GM03348 (cell line): ENCODE measurements at places on chromosomes 1 and 21.

GRCh38 chr21:35136586-35137219, 87.6 kb upstream of the RUNX1 start:
- DNase-seq, result peak; percentile 68

DNA sequence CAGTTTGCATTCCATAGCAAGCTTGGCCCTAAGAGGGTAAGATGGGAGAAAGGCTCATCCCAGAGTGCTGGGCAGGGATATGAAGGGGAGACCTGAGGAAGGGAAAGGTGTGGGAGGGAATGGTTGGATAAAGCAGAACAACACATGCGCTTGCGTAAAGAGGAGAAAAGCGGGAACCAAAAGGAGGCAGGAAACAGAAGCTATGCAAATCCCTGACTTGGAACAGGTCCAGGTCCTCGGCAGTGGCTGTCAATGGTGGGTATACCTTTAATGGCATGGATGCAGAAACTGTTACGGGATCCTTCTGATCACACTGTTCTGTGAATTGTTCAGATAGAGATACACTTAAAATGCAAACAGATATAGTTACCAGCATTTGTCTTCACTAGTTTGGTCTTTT, 455.6 kb downstream of the SIPA1L2 start:
- DNase-seq, result no peak

GRCh38 chr1:27906759-27907158, 28.0 kb upstream of the SMPDL3B start:
- no peak for DNase-seq

- DNase-seq, result no peak
These were observed 91.6 kb upstream of the CLDN14 start for GRCh38 chr21:36571556-36571955.

DNA sequence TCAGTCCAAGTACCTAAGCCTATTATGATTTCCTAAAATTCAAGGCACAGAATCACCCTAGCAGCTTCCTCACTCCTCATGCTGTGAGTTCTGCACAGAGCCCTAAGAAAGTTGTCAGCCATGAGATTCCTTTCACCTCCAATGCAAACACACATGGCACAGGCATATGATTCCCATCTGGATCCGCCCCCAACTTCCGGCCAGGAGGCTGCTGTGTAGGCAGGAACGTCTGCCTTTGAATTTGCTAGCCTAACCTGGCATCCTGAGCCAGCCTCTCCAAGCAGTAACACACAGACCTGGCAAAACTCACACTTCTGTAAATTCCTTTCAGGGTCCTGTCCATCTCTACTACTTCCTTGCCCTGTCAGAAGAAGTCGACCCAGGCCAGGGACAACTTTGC, 521.1 kb upstream of the BEND5 start:
- DNase-seq, result no peak
